ENCODE measurements at places on chromosomes 16 and 17.
A peak's percentile ranks its signal among the peaks of the same experiment; 100 is the strongest.

DNA sequence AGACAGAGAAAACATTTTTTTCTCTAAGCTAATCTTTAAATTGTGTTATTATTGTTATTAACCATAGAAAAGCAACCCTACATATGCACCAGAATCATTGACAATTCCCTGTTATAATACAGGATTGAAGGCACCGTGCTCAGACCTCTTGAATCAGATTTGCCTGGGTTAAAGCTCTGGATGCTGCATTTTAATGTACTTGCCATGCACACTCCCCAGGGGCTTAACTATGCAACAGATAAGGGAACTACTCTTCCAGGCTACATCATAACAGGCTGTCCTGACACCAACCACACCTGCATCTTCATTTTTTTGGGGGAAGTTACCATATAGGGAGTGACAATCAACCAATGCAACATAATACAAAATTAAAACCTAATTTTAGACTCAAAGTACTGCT lies 1187.6 kb upstream of the CDH8 start:
- DNase-seq: no peak

DNA sequence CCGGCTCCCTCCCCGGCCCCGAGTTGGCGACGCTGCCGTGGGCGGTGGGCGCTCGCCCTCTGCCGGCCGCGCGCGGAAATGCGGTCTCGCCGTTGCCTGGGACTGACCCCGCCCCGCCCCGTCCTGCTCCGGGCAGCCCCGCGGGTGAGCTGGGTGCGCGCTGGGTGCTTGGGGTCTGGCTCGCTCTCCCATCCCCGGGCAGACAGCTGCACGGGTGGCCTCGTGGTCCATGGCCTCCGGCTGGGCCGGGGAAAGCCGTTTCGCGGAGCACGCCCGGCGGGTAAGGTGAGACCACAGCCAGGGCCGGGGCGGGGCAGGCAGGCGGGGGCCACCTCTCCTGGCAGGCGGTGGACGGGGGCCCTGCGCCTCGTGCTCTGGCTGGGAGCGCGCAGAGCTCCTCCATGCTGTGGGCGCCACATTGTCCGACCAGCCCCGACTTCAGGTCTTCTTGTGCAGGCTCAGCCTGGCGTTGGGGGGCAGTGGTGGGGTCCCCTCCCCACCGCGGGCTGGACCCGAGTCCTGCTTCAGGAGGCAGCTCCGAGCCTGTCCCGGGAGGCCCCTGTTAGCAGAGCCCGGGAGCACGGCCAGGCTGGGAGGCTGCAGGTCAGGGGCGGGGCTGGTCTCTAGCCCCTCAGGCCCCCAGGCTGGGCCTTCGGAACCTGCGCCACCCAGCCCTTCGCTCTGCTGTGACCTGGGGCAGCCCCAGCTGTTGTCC lies 7.0 kb upstream of the C1QTNF8 start:
- DNase-seq: peak; percentile 43

DNA sequence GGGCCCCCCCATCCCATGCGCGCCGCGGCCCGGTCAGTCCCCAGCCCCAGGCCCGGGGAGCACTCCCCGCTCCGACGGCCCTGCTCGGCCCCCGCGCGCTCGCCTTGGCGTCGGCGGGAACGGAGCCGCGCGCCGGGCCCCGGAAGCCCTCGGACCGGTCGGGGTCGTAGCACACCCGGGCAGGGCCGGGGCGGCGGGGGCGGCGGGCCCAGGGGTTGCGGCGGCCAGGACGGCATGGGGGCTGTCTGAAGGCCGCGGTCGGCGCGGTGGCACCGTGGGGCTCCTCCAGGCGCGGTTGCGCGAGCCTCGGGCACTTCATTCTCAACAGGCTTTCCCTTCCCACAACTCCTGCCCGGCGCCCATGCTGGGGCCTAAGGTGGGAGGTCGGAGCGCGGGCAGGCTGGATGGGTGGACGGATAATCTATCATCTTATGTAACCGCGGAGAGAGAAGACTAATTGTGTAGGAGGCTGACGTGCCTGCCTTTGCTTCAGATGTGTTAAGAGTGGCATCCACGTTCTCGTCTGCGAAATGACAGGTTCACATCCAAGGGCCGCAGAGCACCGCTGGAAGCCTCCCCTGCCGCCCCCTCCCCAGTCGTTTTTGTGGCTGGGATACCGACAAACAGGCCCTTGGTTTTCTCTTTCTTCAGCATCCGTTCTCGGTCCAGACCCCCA lies 708 bp downstream of the BAIAP2 start:
- DNase-seq: peak; percentile 47

DNA sequence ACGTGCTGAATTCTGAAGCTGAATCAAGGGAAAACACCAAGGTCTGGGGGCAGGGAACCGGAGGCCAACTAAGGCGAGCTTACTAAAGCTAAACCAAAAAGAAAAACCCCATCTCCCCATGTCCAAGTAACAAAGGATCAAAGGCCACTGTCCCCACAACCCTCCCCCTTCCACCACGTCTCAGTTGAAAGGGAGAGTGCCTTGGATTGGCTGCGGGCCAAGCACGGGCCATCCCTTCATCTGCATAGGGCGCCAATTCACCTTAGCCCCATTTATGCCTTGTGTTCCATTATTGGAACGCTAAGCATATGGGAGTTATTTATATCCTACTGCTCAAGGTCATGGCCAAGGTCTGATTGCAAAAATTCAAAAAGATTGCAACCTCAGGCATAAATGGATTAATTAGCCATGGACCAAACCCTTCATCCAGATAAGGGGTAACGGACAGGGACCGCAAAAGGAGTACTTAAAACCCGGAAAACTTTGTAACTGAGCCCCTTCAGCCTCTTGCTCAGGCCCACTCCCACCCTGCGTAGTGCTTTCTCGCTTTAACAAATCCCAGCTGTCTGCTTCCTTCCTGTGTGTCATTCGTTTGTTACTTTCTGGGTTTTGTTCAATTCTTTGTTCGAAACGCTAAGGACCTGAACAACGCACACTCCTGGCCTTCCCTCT lies 740 bp upstream of the ATP6V0D1 start:
- peak; percentile 46 for DNase-seq

- DNase-seq: no peak
These were observed 8.2 kb upstream of the SMTNL2 start for GRCh38 chr17:4576161-4576558.

DNA sequence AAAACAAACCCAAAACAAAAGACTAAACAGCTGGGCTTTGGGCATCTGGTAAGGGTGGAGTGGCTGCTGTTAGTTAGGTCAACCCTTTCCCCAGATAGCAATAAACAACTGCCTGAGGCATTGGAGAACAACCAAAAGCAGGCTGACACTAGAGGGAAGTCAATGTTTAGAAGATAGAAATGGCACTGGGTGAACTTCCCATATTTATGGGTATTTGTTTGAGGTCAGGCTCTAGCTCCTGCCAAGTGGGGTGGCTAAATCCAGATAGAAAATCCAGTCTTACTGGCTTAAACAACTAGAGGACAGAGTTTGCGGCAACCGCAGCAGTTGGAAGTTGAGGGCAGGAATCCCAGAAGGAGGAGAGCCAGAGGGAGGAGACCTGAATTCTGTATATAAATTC lies 79.4 kb downstream of the SDK2 start:
- no peak for DNase-seq

DNA sequence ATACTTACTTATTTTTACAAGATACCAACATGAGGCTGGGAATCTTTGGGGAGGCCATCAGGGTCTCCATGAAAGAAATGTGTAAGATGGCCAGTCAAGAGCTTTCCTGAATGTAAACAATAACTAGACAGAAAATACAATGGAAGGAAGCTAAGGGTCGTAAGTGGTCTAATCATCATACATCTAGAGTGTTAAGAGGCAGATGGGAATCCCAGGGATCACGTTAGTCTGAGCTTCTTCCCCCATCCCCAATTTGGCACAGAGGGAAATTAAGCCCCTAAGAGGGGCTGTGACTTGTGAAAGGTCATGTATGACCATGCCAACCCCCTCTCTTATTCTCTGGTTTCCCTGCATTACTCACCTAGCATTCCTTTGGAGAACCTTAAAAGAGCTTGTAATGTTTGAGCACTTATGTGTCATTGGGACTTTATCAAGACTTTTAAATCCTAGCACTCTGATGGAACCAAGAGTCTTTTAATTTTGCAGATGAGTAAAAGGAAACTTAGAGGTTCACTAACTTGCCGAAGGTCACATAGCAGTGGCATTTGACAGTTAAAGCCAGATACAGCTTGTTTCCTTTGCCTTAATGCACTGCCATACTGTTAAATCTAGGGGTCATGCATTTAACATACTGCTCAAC lies 46.1 kb downstream of the DCUN1D3 start:
- DNase-seq: peak; percentile 22

DNA sequence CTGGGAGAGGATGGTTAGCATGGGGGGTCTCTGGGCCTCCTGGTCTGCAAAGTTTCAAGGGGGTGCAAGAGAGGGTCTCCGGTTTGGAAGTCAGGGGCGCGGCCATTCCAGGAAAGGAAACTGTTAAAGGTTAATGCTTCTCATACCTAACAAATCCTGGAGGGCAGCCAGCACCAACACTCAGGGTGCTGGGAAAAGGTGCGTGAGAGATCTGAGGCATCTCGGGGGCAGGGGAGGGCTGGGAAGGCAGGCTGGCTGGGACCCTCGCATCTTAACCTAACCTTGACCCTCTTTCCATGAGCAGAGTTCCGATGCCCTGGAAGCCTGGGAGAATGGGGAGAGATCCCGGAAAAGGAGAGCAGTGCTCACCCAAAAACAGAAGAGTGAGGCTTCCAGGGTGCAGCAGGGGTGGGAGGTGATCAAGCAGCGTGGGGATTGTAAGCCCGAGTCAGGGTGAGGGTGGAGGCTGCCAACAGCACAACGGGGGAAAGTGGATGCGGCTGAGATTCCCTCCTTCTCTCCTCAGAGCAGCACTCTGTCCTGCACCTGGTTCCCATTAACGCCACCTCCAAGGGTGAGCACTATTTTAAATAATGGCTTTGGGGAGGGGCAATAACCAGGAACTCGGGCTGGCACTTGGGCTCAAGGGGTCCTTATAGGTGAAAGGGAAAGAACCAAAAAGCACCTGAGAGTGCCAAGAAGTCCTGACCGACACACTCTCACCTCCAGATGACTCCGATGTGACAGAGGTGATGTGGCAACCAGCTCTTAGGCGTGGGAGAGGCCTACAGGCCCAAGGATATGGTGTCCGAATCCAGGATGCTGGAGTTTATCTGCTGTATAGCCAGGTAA lies 996 bp downstream of the TNFSF13 start:
- DNase-seq: no peak

GRCh38 chr16:80725566-80726162 lies 78.7 kb downstream of the CDYL2 start:
- no peak for DNase-seq

GRCh38 chr17:3647769-3648555 lies 11.4 kb downstream of the CTNS start:
- peak; percentile 70 for DNase-seq

- DNase-seq: no peak
These were observed 6.3 kb downstream of the HAGH start for GRCh38 chr16:1820096-1820945.

GRCh38 chr16:27628241-27628942 lies 78.4 kb downstream of the KATNIP start:
- no peak for DNase-seq

DNA sequence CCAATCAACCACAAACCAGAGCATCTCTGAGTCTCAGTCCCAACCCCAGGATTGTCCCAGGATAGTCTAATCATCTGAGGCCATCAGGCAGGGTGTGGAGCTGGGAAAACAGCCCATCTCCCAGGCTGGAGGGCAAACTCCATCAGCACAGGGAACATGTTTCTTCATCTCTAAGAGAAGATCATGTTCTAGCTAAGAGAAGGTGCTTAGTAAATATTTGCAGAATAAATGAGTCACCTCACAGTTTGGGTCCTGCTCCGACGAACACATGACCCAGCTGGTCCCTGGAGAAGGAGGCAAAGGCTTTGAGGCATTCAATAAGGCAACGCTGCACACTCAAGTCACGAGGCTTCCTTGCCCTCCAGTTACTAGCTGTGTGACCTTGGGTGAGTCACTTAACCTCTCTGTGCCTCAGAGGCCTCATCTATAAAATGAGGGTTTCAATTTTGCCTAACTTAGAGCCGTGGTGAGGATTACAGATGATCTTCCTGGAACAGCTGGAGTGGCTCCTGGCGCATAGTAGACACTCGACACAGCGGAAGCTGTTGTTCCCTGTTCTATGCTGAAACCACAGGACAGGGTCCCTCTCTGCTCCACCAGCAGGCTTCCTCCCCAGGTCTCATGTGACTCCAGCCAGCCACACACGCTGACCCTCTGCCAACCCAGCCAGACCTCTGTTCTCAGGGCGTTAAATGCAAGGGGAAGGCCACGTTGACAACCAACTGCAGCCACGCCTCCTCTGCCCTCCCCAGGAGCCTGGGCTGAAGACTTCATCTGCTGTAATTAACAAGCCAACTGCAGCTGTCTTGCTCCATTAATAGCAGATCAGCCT lies 10.3 kb upstream of the RPL38 start:
- DNase-seq: no peak

GRCh38 chr17:6043405-6043804 lies 26.8 kb upstream of the WSCD1 start:
- no peak for DNase-seq

DNA sequence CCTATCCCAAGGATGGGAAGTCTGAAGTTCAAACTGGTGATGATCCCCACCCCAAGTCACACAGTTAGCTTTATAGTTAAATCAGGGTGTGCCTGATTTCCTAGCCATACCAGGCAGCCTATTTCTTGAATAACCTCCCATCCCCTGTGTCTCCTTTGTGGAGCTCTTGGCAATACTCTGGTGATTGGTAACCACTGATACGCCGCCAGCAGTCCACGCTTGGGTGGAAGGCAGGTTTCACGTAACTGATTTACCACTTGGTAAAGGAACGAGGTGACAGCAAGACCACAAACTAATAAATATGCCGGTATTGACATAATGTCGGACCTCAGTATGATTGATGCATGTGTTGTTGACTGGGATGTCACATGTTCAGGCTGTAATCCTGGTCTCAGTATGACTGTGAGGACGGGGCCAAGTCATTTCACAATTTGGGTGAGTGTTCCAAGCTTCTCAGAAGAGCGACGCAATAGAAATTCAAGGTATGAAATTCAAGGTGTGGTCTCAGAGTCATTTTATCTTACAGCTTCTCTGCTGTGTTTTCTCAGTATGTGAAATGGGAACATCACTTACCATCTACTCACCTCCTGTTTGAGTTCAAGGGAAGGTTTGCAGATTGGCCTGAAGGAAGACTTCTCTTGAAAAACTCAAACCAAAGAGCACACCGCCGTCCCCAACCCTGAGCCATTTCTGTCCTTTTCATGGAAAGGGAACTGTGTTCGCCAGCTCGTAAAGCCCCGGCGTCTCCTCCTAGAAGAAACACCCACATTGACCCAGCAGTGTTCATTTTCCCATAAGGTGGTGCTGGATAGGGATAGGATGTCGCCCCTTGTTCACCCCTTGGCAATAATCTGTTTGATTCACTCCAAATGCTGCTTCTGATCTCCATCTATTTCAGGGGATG lies 678.9 kb downstream of the WWOX start:
- DNase-seq: no peak

DNA sequence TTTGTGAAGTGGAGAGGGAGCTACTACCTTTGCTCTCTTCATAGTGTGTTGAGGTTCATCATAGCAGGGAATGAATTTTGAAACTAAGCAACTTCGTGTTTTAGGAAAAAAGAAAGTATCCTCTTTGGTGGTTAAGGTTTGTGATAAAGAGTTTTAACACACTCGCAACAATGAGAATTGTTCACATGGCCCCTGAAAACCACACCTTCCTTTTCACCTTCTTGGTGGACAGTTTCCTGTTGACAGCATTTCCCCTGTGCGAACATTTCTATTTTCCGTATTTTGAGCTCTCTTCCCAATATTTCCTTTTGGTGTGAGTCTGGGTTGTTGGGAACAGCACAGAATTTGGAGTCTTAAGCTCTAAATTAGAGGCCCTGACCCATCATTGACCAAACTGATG lies 3.8 kb downstream of the OR4D2 start:
- no peak for DNase-seq

- DNase-seq: no peak
These were observed 101.1 kb downstream of the MSI2 start for GRCh38 chr17:57357392-57357784.

- peak; percentile 52 for DNase-seq
These were observed 16.2 kb upstream of the RMI2 start for GRCh38 chr16:11329071-11329491.

Measured in ELR (cell line).